ENCODE measurements at places on chromosomes 2 and 18.

GRCh38 chr2:214750529-214750928 lies 59.0 kb downstream of the BARD1 start:
- no peak for DNase-seq

DNA sequence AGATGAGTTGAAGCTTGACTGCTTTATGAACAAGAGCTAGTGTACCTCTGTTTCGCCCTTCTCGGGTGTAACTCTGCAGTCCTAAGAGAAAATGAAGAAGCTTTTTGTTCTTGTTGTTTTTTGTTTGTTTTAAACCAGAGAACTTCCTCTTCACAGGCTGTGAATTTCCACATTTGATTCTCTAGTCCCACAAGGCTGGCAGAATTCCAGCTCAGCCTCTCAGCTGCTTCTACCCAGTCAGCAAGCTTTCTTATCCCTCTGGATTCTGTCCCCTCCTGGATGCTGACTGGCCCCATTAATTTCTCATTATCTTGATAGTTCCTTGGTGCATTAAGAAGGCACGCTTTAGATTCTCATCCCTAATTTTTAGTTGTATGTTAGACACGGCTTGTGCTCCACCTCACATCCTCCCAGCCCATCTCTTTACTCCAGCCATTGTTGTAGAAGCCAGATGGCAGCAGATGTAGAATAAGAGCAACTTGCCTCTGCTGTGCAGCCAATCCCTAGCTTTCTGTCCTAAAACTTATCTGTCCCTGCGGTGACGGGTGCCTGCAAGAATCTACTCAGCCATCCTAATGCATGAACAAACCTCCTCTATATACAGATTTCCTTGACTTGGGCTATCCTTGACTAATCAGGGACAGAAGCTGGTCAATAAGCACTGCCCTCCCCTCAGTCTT lies 12.3 kb upstream of the RESP18 start:
- DNase-seq, result no peak

DNA sequence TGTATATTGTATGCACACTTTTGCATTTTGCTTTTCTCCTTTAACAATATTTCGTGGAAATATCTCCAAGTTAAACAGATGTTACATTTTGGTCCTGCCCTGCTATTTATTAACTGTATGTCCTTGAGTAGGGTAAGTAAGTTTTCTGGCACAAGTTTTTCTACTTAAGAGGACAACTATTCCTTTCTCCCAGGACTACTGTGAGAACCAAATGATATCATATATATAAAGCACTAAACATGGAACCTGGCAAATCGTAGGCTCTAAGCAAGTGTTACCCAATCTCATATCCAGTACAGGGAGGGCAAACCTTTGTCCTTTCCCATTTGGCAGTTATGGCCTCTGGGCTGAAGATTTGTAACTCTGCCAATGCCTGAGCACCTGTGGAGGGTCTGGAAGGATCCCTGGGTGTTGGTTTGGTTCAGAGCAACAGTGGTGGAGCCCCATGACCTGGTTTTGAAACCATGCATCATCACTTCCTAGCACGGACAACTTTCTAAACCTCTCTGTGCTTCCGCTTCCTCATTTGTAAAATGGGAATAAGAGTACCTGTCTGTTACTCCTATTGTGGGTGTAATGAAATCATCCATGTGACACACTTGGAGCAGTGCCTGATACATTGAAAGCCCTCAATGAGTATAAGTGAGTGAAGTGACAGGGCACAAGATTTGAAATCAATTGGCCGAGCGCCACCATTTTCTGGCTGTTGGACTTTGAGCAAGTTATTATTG lies 28.3 kb upstream of the ICOS start:
- DNase-seq, result no peak

- no peak for DNase-seq
Observed at GRCh38 chr2:128622955-128623620, 304.4 kb upstream of the HS6ST1 start.

- no peak for DNase-seq
Observed at GRCh38 chr18:64208516-64208915, 59.6 kb upstream of the LINC00305 start.

- DNase-seq, result no peak
Observed at GRCh38 chr2:197122821-197123220, 187.8 kb downstream of the ANKRD44 start.

- DNase-seq, result no peak
Observed at GRCh38 chr2:228543117-228543516, 361.6 kb upstream of the SPHKAP start.

DNA sequence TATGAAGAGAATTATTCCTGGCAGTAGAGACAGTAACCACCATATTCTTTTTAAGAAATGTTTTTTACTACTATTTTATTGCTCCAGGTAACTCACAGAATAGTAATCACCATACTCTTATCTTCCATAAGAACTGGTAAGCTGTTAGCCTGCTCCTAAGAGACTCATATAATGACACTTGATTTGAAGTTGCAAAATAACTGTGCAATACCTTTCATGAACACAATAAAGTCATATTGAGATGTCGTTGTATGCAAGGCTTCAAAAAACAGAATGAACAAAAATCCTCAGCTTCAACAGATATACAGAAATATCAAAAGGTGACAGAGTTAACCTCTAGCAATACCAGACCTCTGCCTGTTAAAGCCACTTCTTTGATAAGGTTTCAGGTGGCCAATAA lies 360.1 kb downstream of the NBAS start:
- no peak for DNase-seq

DNA sequence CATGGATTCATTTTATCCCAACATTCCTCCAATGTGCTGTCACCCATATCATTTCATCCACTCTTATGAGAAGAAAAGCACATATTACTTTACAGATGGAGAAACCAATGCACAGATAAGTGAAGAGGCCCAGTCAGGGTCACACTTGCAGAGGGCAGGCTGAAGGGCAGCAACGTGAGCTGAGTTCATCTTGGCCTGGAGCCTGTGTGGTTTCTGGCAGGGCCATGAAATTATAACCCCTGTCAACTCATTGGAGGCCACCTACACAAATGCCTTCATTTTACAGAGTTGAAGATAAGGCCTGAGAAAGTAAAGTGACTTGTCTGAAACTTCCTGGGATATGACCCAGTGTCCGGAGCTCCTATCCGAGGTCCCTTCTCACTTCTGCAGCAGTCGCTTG lies 88.4 kb upstream of the NRP2 start:
- no peak for DNase-seq

GRCh38 chr2:120162716-120163115 lies 60.5 kb downstream of the TMEM185B start:
- DNase-seq, result no peak

DNA sequence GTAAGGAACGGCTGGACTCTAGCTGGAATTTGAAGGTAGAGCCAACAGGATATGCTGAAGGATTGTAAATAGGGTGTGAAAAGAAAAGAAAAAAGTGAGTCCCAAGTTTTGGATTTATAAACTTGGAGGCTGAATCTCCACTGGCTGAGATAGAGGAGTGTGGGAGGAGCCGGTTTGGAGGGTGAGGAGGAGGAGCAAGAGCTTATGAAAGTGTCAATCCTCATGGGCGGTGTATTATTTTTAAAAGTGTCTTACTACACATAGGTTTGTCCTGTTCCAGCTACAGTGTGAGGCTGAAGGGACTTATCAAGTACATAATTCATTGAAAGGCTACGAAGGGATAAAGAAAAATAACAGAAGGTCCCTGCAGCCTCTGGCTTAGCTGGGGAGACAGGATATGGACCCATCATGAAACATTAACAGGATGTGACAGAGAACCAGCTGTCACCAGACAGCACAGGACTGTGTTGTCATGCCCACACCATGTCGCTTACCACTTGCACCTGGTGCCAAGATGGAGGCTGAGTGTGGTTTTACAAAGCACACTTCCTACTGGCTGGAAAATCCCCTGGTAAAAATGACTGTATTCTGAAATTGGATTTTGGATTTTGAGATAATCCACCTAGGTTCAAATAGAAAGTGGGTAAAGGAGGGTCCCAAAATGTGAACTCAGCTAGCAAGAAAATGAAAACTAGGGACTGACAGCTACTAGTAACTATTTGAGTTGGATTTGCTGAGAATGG lies 2.5 kb upstream of the MREG start:
- no peak for DNase-seq

DNA sequence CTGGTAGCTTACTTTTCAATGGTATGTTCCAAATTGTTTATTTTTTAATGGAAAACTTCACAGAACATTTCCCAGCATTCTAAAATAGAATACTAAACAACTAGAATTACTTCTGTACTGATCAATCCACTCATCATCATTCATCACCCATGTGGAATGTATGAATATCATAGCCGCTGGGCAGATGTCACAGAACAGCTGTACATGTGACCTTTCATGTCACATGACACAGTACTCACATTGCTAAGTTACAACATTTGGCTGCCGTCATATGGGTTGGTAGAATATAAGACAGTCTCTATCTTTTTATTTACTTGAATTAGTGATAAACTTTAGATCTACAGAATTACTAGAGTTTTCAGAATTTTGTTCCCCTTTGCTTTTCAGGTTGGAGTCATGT lies 387.6 kb downstream of the ZEB2 start:
- peak; percentile 52 for DNase-seq

DNA sequence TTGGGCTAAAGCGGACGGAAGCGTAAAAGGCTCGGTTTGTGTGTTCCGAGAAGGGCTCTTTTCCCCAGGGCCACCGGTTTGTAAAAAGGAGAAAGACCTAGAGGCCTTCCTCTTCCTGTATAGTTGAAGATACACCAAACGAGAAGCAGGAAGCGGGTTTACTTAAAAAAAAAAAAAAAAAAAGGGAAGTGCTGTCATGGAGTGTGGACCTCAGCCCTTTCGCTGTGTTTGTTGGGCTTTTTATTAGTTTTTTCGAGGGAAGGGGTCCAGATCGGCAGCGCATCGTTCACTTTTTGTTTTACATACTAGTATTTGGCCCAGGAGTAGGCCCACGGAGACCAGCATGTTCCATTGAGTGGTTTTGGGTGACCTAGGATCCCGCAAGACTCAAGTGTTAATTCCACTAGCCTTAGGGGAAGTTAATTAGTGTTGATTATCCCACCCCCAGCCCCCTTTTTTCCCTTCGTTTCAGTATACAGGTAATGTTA lies 676 bp downstream of the ACTR2 start:
- no peak for DNase-seq

DNA sequence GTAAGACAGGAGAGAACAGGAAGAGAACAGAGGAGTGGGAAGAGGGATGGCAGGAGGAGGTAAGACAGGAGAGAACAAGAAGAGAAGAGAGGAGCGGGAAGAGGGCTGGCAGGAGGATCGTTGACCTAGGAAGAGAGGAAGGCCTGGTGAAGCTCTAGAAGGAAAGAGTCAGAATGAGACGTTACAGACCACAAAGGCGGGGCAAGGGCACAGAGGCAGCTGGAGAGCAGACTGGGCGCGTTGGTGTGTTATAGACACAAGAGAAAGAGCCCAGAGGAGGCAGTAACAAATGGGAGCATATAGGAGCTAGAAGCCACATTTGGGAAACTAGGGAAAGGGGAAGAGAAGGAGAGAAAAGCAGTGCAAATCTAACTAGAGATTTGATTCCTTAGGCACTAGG lies 26.6 kb downstream of the PTRHD1 start:
- no peak for DNase-seq

DNA sequence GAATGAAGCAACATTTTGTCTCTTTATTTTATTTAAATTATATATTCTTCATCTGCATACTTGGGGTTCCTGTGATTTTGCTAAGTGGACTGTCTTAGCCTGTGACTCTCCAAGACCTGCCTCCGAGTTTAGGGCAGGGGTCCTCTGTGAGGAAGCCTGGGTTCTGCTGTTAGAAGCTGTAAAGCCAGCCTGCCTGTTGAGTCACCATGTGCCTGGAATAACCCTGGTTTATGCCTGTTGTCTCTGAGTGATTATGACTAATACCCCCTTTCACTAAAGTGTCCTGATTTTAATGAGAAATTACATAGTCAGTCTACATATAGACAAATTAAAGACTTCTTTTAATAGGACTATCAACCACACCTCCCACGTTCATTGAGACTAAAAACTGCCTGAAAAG lies 369.1 kb downstream of the ZNF521 start:
- no peak for DNase-seq

DNA sequence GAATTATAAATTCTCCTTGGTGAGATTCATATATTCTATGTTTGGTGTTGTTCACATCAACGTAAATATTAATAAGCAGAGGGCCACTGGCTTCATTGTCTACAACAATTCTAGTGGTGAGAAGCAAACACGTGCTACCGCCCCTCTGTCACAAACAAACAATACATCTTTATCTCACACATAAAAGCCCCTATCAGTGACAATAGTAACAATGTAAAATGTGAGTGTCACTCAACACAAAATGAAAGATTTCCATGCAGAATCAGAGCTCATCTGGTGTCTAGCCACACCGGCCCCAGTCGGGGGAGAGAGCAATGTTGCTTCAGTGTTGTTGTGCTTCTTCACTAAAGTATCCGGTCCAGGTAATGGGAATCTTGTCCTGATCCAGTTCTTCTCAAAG lies 932.6 kb downstream of the SOCS6 start:
- no peak for DNase-seq

- no peak for DNase-seq
Observed at GRCh38 chr18:22109535-22109934, 59.9 kb upstream of the GATA6 start.

GRCh38 chr18:59272891-59273758 lies at the start of gene RAX:
Gene RAX, minus strand, starts transcription at chr18:59273454. Its CDS starts 248 bp downstream, at chr18:59273206.
- no peak for DNase-seq

GRCh38 chr2:101873543-101873942 lies 118.2 kb upstream of the IL1R2 start:
- no peak for DNase-seq

- no peak for DNase-seq
Observed at GRCh38 chr18:77557046-77557587, 307.5 kb downstream of the GALR1 start.

GRCh38 chr2:24380820-24381219 lies 20.5 kb upstream of the ITSN2 start:
- no peak for DNase-seq

GRCh38 chr2:30398084-30398873 lies 48.8 kb upstream of the LCLAT1 start:
- no peak for DNase-seq
